Naive thymus-derived CD8-positive, alpha-beta T cell (primary cell): ENCODE measurements at places on chromosomes 4 and X. TPM values are rescaled to one million over a fixed set of nuclear protein-coding genes. Genes with fewer than 3 reads are reported as not detected.

MAGEC3 gene
- total RNA-seq, result not detected

SLC4A4 gene
- 0.08 TPM for total RNA-seq

SPANXN3 gene
- not detected for total RNA-seq

DNA sequence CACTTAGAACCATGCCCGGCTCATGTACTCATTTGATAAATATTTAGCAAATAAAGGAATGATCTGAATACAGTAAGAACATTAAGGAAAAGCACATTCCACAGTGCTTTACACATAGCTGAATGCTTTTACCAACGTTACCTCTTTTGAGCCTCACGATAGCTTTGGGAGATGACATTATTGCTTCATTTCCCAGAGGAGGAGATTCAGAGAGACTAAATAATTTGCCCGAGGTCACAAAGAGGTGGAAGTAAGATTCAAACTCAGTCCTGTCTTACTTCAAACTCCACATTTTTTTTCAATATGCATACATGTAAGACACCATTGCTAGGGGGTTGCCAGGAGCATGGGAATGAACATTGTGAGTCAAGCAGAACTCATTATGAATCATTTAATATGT lies 538.5 kb downstream of the BCOR start:
- no peak for DNase-seq

GRCh38 chrX:50704360-50704759 lies 109.6 kb downstream of the SHROOM4 start:
- DNase-seq, result no peak

DNA sequence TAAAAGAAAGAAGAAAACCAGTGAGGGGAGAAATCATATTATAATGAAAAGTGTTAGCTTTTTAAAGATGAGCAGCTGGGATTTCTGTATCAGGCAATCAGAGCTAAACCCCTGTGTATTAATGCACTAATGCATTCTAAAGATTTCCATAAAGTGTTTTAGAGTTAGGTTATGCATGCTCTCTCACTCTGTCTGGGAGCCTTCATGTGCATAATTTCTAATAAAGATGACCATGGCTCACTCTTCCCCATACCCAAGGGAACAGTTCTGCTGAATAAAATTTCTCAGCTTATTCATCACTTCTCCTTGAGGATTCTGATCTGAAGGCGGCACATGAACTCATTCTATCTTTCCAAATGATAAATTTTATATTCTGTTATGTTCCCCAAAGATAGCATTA lies 129.4 kb downstream of the DKK2 start:
- no peak for DNase-seq

- no peak for DNase-seq
Measured at GRCh38 chr4:71113294-71113693, 119.8 kb downstream of the DCK start.

- no peak for DNase-seq
Measured at GRCh38 chrX:23317799-23318724, 16.6 kb upstream of the PTCHD1 start.

DNA sequence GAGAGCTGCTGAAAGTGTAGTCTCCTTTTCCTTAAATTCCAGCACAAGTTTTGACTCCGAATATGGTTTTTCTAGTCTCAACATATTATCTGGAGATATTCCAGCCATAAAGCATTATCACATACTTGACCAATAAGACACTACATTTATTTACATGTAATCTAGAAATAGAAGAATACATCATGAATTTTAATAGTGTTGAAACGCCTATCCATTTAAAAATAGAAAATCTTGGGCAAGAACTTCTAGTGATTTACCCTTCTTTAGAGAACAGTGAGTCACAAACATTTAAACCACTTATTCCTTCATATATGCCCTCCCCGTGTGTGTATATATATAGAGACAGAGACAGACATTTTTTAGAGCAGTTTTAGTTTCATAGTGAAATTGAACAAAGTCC lies 161.5 kb downstream of the SOWAHB start:
- DNase-seq, result no peak

GRCh38 chr4:114603497-114603896 lies 4.9 kb downstream of the UGT8 start:
- DNase-seq, result no peak

- DNase-seq, result no peak
Measured at GRCh38 chrX:71118985-71119535, 664 bp downstream of the MED12 start.

DNA sequence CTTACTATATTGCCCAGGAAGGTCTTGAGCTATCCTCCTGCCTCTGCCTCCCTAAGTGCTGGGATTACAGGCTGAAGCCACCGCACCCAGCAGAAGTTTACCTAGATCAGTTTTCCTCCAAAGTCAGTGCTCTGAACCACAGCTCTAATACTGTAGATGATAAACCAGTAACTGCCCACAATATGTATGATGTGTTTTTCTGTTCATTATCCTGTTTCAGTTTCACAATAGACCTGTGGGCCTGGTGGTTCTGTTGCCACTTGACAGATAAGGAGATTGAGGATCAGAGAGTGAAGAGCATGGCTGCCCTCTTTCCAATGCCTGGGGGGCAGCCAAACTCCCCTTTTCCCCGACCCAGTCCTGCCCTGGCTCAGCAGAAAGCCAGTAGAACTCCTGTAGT lies 87.0 kb downstream of the EFNB1 start:
- DNase-seq, result no peak
